Substantia nigra (tissue), 51 donors: ENCODE measurements at places on chromosomes 11 and 22.

GRCh38 chr22:47192651-47193437, 430.4 kb downstream of the TBC1D22A start:
- DNase-seq: no peak

GRCh38 chr11:69721745-69722144, 17.9 kb upstream of the FGF19 start:
- no peak for DNase-seq

- DNase-seq: no peak
Measured at GRCh38 chr11:66116576-66117361, 46.7 kb downstream of the PACS1 start.

DNA sequence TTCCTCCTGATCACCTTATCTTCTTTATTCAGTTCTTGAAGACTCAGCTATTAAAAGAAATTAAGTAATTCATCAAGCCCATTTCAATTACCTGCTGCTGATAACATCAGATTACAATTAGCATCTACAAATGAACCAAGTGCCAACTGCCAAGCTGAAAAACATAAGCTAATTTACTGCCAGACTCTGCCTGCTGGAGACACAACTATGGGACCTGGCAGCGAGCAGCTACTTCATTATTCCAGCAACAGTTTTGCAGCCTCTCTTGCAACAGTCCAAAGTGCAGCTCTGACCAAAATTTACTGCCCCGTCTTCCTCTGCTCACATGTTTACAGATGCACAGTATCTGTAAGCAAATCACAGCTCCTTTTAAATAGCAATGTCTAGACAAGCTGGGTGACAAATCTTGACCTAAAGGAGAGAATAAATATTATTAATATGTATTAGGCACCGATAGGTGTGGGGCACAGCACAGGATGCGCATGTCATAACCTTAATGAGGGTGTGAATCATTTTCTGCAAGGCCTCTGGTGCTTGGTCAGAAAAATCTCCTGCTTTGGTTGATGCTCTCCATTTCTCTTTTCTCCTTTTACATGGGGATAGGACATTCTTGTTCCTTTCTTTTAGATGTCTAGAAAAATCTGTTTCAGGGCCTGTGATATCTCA, 232.2 kb upstream of the PITPNB start:
- no peak for DNase-seq

- no peak for DNase-seq
Measured at GRCh38 chr11:128346804-128347203, 240.6 kb downstream of the ETS1 start.

DNA sequence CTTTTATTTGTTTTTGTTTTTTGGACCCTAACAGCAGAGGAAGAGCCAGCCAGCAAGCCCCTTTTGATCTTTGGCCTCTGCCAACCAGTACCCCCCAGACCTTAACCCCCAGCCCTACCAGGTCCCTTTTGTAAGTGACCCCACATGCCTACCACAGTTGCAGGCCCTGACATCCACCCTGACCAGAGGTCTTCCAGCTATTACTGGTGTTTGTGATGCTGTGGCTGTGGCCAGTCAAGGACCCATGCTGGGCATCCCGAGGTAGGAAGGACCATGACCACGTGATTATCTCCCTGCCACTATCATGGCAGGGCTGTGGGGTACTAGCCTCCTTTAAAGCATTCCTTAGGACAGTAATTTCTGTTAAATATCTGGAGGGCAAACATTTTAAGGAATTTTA, 9.0 kb downstream of the MED15 start:
- no peak for DNase-seq

- no peak for DNase-seq
Measured at GRCh38 chr11:122156940-122157382, 40.9 kb upstream of the BLID start.

DNA sequence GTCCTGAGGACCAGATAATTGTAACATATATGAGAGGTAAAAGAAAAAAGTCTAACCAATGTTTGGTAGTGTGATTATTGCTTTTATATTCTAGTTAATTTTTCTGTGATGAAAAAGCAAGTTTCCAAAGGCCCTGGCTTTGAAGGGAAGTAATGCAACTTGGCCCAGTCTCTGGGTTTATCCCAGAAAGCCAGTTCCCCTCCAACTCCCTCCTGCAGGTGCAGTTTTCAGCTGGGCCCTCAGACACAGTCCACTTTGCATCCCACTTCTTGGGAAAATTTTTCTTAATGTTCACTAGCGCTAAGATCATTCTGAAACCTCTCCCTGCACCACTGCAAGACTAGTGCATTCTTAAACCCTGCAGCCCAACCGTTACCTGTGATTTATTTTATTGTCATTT, 586.8 kb downstream of the NTM start:
- DNase-seq: no peak

DNA sequence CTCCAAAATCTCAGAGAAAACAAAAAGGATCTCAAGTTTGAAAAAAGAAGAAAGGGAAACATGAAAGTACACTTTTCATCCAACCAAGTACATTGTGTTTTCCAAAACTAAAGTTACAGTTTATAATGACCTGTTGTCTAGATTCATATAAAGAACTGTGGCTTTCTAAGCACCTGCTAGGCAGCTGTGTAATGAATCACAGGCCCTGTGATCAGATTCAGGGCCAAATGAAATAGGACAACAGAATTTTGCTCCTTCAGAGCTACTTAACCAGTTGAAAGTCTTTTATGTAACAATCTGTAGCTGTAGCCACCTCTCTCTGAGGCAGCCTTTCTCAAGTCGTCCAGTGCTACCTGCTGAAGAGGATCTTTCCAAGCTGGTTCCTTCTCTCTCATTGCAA, 960.0 kb upstream of the RAG2 start:
- no peak for DNase-seq
